ENCODE measurements at places on chromosomes 12 and 14.

DNA sequence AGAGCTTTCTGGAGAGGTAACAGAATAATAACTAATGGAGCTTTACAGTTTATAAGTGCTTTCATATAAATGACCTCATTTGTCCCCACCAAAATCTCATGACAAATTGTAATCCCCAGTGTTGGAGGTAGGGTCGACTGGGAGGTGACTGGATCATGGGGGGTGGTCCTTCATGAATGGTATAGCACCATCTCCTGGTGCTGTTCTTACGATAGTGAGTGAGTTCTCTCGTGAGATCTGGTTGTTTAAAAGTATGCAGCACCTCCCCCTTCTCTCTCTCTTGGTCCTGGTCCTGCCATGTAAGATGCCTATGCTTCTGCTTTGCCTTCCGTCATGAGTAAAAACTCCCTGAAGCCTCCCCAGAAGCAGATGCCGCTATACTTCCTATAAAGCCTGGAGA is 423.3 kb upstream of the GARIN6 start:
- no peak overlapping the region for H3K27ac ChIP-seq
- no peak overlapping the region for H3K4me3 ChIP-seq
- no peak for DNase-seq
- no peaks in the 10 kb centered on the region for H3K4me1 ChIP-seq
- H3K36me3 ChIP-seq, result no peaks in the 10 kb centered on the region

DNA sequence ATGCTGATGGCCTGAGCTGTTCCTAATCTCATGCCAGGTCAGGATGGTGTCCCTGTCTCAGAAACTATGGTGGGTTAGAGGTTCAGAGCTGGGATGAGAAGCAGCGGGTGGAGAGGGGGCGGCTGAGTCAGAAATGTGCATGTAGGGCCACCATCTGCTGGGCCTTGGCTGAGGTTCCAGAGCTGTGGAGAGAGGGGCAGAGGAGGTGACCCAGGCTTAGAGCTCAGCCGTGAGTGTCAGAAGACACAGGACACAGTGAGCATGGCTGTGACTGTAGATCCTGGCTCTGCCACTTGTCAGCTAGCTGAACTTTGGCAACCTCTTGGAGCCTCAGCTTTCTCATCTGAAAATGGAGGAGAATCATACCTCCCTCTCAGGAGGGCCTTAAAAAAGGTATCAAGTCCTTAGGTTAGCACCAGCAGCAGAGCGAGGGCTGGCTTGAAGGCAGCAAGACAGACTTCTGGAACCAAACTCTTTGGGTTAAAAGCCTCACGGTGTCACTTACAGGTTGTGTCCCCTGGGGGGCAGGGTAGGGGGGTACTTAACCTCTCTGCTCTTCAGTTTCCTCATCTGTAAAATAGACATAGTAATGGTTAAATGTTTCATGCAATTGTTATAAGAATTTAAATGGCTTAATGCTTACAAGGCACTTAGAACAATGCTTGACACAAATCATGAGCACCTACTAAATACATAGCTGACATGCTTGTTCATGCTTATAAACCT is 34.8 kb downstream of the TMEM229B start:
- DNase-seq, result no peak
- peaks cover 8% of the 10 kb centered on the region for H3K27me3 ChIP-seq
- H3K27ac ChIP-seq, result no peak overlapping the region
- H3K4me1 ChIP-seq, result peaks cover 13% of the 10 kb centered on the region

DNA sequence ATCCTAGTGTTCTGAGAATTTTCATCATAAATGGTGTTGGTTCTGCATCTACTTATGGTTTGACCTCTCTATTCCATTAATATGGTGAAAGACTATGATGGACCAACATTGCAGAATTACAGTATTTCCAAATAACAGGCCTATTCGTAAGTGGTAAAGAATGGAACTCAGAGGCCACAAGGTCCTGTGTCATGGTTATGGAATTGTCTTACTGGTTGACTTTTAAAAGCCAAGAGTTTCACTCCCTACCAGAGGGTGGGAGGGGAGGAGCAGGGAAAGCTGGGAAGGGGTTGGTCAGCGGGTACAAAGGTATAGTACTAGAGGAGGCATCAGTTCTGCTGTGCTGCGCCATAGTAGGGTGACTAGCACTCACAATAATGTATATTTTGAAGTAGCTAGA is 153.4 kb downstream of the TMEM132D start:
- no peak for DNase-seq
- H3K27me3 ChIP-seq, result peaks cover 4% of the 10 kb centered on the region
- H3K36me3 ChIP-seq, result no peaks in the 10 kb centered on the region
- no peaks in the 10 kb centered on the region for H3K4me1 ChIP-seq
- H3K4me3 ChIP-seq, result no peak overlapping the region

DNA sequence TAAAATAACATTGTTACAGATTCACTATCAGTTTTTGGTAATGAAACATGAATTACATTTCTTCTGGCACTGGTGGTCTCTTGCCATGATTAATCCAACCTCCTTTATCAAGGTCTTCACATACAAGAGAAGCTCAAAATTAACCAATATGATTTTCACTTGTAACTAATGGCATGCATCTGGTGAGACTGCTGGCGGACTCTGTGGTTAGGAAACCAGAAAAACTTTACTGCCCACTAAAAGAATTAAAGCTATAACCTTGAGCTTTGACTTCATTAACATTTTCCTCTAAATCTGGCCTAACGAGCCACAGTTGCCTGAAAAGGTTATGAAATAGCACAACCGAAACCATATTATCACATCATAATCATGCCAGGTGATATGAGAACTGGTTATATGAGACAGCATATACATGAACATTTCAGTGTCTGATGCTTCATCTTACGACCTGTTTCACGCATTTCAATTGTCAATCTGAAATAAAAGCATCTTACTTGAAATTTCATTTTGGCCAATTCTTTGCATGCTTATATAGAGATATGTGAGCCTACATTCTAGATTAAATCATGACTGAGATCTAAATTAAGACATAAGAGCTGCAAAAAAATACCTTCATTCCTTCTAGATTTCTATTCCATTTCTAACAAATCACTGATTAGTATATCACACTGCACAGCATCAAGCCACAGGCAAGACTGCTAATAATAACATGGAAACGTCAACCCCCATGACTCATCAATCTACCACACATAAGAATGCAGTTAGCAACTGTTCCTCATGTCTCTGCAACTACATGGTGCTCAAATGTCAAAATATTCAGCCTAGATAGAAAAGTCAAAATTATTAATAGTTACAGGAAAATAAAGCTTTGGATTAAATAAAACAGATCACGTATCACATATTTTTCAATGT is 89.3 kb downstream of the OSBPL8 start:
- H3K27ac ChIP-seq, result no peak overlapping the region
- H3K4me1 ChIP-seq, result no peaks in the 10 kb centered on the region
- H3K4me3 ChIP-seq, result no peak overlapping the region
- H3K27me3 ChIP-seq, result no peaks in the 10 kb centered on the region

DNA sequence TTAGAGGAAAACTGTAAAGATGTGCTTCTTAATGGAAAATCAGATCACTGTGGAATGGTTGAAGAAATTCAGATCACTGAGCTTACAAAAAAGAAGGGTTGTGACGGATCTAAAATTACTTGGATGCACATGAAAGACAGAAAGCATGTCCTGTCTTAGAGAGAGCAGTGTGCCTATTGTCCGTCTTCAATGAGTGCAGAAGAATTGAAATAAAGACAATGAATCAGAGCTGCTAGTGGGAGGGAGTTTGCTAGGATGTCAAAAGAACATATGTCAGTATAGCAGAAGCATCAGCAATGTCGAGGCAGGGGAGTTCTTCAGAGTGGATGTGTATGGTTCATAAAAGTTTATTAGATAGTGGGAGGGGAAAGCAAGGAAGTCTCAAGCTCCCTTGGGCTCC is 172.7 kb downstream of the SYNE2 start:
- peak overlapping the region; percentile 60 for H3K27ac ChIP-seq
- no peaks in the 10 kb centered on the region for H3K27me3 ChIP-seq
- H3K4me3 ChIP-seq, result no peak overlapping the region
- peaks cover 59% of the 10 kb centered on the region for H3K36me3 ChIP-seq
- no peak for DNase-seq
- no peaks in the 10 kb centered on the region for H3K4me1 ChIP-seq

DNA sequence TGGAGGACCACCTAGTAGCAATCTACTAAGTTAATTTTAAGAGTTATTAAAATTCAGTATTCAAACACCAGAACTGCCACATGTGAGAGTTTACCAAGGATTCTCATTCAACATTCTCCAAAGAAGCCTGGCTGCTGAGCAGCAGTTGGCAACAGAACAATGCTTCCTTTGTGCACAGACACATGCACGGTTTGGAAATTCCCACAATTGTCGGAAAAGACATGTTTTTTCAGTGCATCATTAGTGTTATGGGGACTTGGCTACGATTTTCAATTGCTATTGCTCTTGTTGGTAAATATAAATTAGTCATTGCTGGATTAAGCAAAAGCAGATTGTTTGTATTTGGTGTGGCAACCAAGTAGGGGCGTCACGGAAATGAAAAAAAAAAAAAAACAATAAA is 22.2 kb downstream of the ST8SIA1 start:
- no peaks in the 10 kb centered on the region for H3K27me3 ChIP-seq
- no peak overlapping the region for H3K4me3 ChIP-seq
- H3K4me1 ChIP-seq, result no peaks in the 10 kb centered on the region
- no peak overlapping the region for H3K27ac ChIP-seq
- peaks cover 30% of the 10 kb centered on the region for H3K36me3 ChIP-seq

DNA sequence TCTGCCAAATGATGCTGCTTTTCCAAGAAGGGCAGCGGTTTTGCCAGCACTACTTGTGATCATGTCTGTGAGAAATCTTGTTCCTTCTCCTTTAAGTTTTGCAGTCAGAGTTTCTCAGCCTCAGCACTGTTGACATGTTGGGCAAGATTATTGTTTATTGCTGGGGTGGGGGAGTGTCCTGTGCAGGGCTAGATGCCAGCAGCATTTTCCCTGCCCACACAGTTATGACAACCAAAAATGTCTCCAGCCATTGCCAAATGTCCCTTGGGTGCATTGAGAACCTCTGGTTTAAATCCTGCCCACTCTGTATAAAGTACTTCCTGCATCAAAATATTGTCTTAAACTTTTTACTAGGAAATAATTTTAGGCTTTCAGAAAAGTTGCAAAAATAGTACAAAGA is 20.0 kb downstream of the TMEM132C start:
- peaks cover 23% of the 10 kb centered on the region for H3K36me3 ChIP-seq
- H3K27me3 ChIP-seq, result peaks cover 3% of the 10 kb centered on the region
- peak overlapping the region; percentile 77 for H3K27ac ChIP-seq
- H3K4me1 ChIP-seq, result peaks cover 57% of the 10 kb centered on the region

- no peaks in the 10 kb centered on the region for H3K27me3 ChIP-seq
- no peak overlapping the region for H3K27ac ChIP-seq
- DNase-seq, result no peak
- H3K4me1 ChIP-seq, result peaks cover 9% of the 10 kb centered on the region
Observed at GRCh38 chr12:69457433-69457832, 12.8 kb upstream of the FRS2 start.

GRCh38 chr14:67241411-67242167 is at the start of gene PALS1:
Gene PALS1, plus strand, starts transcription at chr14:67241435. Its CDS starts 37,736 bp downstream, at chr14:67279171.
- peaks cover 31% of the 10 kb centered on the region for H3K27me3 ChIP-seq
- peaks cover 23% of the 10 kb centered on the region for H3K4me1 ChIP-seq
- H3K36me3 ChIP-seq, result peaks cover 17% of the 10 kb centered on the region
- H3K4me3 ChIP-seq, result peak within 1 kb of the TSS; percentile 94
- no peak for DNase-seq
- H3K27ac ChIP-seq, result peak within 1 kb of the TSS; percentile 99

DNA sequence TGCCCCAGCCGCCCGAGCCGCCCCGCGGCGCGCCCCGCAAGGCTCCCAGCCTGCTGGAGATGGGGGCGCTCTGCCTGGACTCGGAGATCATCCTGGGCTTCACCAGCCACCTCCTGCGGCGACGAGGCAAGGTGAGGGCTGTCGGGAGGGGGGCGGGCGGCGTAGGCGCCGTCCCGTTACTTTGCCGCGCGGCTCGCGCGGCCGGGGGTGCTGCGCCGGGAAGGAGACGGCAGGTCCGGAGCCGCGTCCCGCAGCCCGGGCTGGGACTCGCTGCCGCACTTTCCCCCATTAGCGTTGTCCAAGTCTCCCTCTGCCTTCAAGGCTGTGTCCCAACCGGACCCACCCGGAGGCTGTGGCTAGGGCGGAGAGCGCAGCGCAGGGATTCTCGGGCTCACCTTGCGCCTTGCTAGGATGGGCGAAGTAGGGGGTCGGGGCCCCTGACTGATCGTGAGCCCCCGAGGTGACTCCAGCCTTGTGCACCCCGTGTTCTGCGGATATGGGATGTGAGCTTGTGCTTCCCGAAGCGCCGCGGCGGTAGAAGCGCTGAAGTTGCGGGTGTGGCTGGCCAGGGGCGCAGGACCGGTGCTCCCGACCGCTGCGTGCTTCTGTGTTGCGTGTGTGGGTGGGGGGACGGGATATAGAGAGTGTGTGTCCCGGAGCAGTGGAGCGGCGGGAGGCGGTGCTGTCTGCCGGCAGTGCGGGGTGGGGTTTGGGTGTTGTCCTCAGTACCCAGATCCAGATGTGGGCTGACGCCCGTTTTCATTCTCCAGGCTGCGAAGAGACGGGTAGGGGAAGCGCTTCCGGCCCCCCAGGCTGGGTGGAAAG is 1.7 kb upstream of the KIF26A start:
- DNase-seq, result peak; percentile 24
- H3K36me3 ChIP-seq, result no peaks in the 10 kb centered on the region
- peak overlapping the region; percentile 64 for H3K4me3 ChIP-seq
- H3K4me1 ChIP-seq, result peaks cover 12% of the 10 kb centered on the region

- H3K4me1 ChIP-seq, result peaks cover 8% of the 10 kb centered on the region
- peaks cover 66% of the 10 kb centered on the region for H3K36me3 ChIP-seq
- H3K27ac ChIP-seq, result no peak overlapping the region
- H3K4me3 ChIP-seq, result no peak overlapping the region
- no peak for DNase-seq
- H3K27me3 ChIP-seq, result peaks cover 3% of the 10 kb centered on the region
Observed at GRCh38 chr14:34863844-34864243, 11.3 kb downstream of the BAZ1A start.
